Testis (tissue), 5 donors: ENCODE measurements at places on chromosomes 1 and 21. TPM values are rescaled to one million over a fixed set of nuclear protein-coding genes. Genes with fewer than 3 reads are reported as not detected.

DNA sequence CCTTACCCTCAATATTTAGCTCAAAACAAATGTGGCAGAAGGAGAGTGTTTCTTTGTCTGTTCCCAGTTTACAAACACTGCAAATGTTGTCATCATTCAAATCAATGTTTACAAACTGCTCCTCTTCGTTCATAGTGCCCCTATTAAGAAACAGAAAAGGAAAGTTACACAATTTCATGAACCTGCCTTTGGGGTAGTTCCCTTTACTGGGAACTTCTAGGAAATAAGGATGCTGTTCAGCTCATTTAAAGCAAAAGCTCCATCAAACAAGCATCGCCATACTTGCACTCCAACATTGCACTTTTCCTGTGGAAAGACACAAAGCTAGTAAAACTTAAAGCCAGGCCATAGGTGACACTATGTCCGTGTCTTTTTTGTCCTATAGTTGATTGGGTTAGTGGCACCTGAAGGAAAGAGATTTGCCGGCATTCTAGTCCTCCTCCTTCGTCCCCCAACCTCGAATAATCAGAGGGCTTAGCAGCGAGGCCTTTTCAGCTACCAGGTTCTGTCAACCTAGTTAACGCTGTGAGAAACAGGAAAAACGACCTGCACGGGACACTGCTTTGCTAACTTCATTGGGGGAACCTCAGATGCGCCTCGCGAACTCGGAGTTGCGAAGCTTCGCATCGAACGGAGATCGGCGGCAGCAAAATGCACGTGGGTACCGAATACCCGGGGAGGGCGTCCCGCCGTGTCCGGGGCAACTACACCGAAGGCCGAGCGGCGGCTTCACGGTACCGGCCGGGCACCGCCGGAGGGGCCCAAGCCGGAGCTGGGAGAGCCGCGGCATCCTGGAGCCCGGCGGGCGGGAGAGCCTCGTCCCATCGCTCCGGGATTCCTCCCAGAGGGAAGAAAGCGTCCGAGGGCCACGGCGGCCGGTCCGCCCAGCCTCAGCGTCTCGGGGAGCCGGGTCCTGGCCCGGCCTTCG, 706 bp downstream of the C21orf91 start:
- DNase-seq: peak; percentile 52

- no peak for DNase-seq
Observed at GRCh38 chr1:32965251-32965747, 690 bp upstream of the RNF19B start.

- DNase-seq: no peak
Observed at GRCh38 chr1:213409971-213410370, 358.9 kb downstream of the RPS6KC1 start.

The FAM72D gene
- 2.6 TPM for polyA plus RNA-seq

The RAVER2 gene
- polyA plus RNA-seq: 3.6 TPM

The ZBTB7B gene
- 18.6 TPM for polyA plus RNA-seq
